Fibroblast of lung (primary cell): ENCODE measurements at places on chromosomes 2 and 18. TPM values are rescaled to one million over a fixed set of nuclear protein-coding genes. Genes with fewer than 3 reads are reported as not detected.
A peak's percentile ranks its signal among the peaks of the same experiment; 100 is the strongest.

Gene BMP10
- total RNA-seq = not detected in 2 replicates

DNA sequence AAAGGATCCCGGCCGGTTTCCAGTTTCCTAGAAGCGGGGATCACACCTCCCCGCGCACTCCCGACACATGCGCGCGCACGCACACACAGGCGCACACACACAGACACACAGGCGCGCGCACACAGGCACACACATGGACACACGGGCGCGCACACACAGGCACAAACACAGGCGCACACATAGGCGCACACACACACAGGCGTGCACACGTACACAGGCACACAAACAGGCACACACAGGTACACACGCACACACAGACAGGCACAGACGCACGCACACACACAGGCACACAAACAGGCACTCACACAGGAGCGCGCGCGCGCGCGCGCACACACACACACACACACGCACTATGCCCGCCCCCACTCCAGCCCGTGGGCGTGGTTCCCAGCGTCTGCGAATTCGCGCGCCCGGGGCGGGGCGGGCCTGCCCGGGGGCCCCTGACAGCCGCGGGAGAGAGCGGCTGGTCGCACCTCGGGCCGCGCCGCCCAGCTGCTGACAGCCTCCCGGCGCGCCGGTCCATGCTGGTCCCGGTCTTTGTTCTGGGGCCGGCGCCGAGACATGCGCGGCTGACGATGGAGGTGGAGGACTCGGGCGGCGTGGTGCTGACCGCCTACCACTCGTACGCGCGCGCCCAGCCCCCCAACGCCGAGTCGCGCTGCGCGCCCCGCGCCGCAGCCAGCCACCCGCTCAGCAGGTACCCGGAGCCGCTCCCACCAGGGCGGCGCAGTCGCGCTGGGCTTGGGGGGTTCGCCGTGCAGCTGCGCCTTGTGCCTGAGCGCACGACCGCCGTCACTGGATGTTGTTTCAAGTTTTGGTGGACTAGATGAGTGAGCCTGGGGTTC lies at the start of gene ARHGAP28:
Gene ARHGAP28, plus strand, starts transcription at position 470 of the 845 bp plus-strand sequence. Its CDS starts 106 bp downstream, at position 576.
- H3K36me3 ChIP-seq = no peaks in the 10 kb centered on the region
- H3K27me3 ChIP-seq = peaks cover 3% of the 10 kb centered on the region
- H3K4me1 ChIP-seq = peaks cover 3% of the 10 kb centered on the region
- peak within 1 kb of the TSS; percentile 28 for H3K27ac ChIP-seq
- peak; percentile 97 for DNase-seq

- no peaks in the 10 kb centered on the region for H3K4me1 ChIP-seq
- H3K4me3 ChIP-seq = no peak overlapping the region
- no peak overlapping the region for H3K27ac ChIP-seq
- no peak for DNase-seq
- no peaks in the 10 kb centered on the region for H3K27me3 ChIP-seq
These were observed 20.1 kb downstream of the SERPINB12 start for GRCh38 chr18:63562284-63562683.

DNA sequence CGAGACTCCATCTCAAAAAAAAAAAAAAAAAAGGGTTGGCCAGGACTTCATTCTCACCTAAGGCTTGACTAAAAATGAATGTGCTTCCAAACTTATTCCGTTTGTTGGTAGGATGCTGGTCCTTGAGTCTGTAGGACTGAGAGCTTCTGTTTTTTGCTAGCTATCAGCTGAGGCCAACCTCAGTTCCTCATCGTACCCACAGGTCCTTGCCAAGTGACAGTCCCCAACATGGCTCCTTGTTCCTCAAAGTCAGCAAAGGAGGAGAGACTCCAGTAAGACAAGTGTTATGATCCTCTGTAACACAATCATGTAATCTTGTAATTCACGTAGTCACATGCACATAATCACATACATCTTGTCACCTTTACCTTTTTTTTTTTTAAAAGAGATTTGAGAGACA lies 37.0 kb downstream of the HAUS1 start:
- DNase-seq = no peak
- H3K27ac ChIP-seq = no peak overlapping the region
- H3K4me1 ChIP-seq = no peaks in the 10 kb centered on the region
- no peak overlapping the region for H3K4me3 ChIP-seq

- no peak for DNase-seq
- no peaks in the 10 kb centered on the region for H3K36me3 ChIP-seq
- H3K27ac ChIP-seq = no peak overlapping the region
- H3K4me1 ChIP-seq = no peaks in the 10 kb centered on the region
These were observed 16.7 kb upstream of the LYPD6B start for GRCh38 chr2:149021761-149022160.

DNA sequence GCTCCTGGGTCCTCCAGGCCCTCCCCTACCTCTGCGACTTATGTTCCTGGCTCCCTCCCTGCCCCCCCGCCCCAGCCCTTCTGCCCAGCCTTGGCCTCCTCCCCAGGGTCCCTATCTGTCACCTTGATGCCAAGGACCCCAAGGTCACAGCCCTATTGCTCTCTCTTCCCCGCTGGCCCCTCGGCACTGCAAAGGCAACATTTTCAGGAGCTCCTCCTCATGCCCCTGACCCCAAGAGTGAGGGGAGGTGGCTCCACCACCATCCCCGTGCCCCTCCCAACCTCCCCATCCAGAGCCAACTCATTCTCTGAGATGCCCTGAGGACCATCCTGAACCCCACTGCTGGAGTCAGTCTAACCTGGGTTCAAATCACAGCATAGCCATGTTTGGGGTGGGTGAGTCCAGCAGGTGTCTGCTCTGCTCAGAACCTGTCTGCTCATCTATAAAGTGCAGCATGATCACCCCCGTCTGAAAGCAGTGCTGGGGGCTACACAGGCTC lies 11.7 kb downstream of the LIMS2 start:
- H3K4me1 ChIP-seq = peaks cover 3% of the 10 kb centered on the region
- DNase-seq = no peak
- no peak overlapping the region for H3K4me3 ChIP-seq
- no peaks in the 10 kb centered on the region for H3K36me3 ChIP-seq
- H3K27ac ChIP-seq = no peak overlapping the region

GRCh38 chr2:120672526-120673204 lies 63.0 kb upstream of the GLI2 start:
- no peak overlapping the region for H3K27ac ChIP-seq
- H3K4me1 ChIP-seq = no peaks in the 10 kb centered on the region
- no peaks in the 10 kb centered on the region for H3K36me3 ChIP-seq
- no peak overlapping the region for H3K4me3 ChIP-seq

- H3K27ac ChIP-seq = no peak overlapping the region
- H3K36me3 ChIP-seq = no peaks in the 10 kb centered on the region
- no peaks in the 10 kb centered on the region for H3K27me3 ChIP-seq
These were observed 224.8 kb downstream of the NUP35 start for GRCh38 chr2:183349091-183349490.

- no peak overlapping the region for H3K4me3 ChIP-seq
- no peak for DNase-seq
- H3K4me1 ChIP-seq = peaks cover 17% of the 10 kb centered on the region
These were observed 8.8 kb downstream of the MAP4K4 start for GRCh38 chr2:101706121-101706818.

GRCh38 chr18:48004577-48004976 lies 74.1 kb upstream of the SMAD2 start:
- H3K27me3 ChIP-seq = no peaks in the 10 kb centered on the region
- H3K36me3 ChIP-seq = no peaks in the 10 kb centered on the region
- H3K27ac ChIP-seq = no peak overlapping the region
- H3K4me3 ChIP-seq = no peak overlapping the region
- DNase-seq = no peak

GRCh38 chr2:147440734-147441133 lies 404.1 kb upstream of the ACVR2A start:
- no peaks in the 10 kb centered on the region for H3K36me3 ChIP-seq
- H3K27me3 ChIP-seq = no peaks in the 10 kb centered on the region
- H3K4me1 ChIP-seq = no peaks in the 10 kb centered on the region
- no peak overlapping the region for H3K27ac ChIP-seq
- no peak overlapping the region for H3K4me3 ChIP-seq
- DNase-seq = no peak

DNA sequence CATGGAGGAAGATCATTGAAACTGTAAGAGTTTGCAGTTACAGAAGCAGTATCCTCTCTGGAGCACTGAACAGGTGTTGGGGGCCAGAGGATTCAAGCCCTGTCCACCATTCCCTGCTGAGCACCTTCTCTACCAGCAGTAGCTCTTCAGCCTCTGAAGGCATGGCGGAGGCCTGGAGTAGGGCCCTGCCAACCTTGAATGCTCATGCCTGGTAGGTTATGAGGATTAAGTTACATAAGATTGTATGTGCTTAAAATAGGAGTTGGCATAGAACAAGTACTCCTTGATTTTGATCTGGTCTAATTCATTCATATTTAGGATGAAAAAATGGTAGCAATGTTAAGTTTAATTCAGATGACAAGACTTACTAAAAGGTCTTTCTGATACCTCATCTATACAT lies 40.2 kb downstream of the FMNL2 start:
- H3K27ac ChIP-seq = no peak overlapping the region
- H3K36me3 ChIP-seq = no peaks in the 10 kb centered on the region
- no peaks in the 10 kb centered on the region for H3K4me1 ChIP-seq
- no peak for DNase-seq
- no peak overlapping the region for H3K4me3 ChIP-seq

Gene CRYBA2
- total RNA-seq = not detected in 2 replicates

Gene ZSCAN30
- 13.4 and 29.2 TPM in 2 replicates for total RNA-seq

- DNase-seq = no peak
- no peak within 1 kb of the TSS for H3K4me3 ChIP-seq
- no peak within 1 kb of the TSS for H3K27ac ChIP-seq
These were observed at the start of gene AMER3 for GRCh38 chr2:130755256-130756052. Gene AMER3, plus strand, starts transcription at chr2:130755540. Its CDS starts 6,533 bp downstream, at chr2:130762073.

GRCh38 chr2:201363857-201364560 lies 6.9 kb upstream of the FLACC1 start:
- H3K27me3 ChIP-seq = no peaks in the 10 kb centered on the region
- no peaks in the 10 kb centered on the region for H3K36me3 ChIP-seq
- H3K4me1 ChIP-seq = peaks cover 2% of the 10 kb centered on the region
- DNase-seq = peak; percentile 73

DNA sequence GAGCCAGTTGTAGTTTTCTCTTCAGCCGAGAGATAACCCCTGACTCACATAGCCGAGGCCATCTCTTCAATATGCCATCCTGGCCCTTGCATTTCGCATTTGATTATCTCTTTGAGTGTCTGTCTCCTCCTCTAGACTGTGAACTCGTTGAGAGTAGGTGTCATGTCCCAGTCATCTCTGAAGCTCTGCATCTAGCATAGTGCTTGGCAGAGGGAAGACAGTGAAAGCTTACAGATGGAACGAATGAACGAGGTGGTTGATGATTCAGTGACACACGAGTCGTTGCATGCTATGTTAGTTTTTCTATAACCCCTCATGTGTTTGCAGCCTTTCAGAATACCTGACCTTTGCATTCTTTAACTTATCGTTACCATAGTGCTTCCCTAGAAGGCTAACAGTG lies 59.9 kb upstream of the CYRIA start:
- no peaks in the 10 kb centered on the region for H3K27me3 ChIP-seq
- DNase-seq = no peak
- H3K27ac ChIP-seq = no peak overlapping the region

Gene TUBA3E
- total RNA-seq = not detected in 2 replicates

GRCh38 chr18:10349561-10349960 lies 104.9 kb upstream of the APCDD1 start:
- H3K27me3 ChIP-seq = no peaks in the 10 kb centered on the region
- H3K36me3 ChIP-seq = no peaks in the 10 kb centered on the region
- H3K27ac ChIP-seq = no peak overlapping the region
- H3K4me3 ChIP-seq = no peak overlapping the region
- DNase-seq = no peak

Gene SERPINB4
- not detected in 2 replicates for total RNA-seq

- H3K27me3 ChIP-seq = no peaks in the 10 kb centered on the region
- no peak overlapping the region for H3K4me3 ChIP-seq
- peaks cover 14% of the 10 kb centered on the region for H3K4me1 ChIP-seq
- H3K36me3 ChIP-seq = peaks cover 25% of the 10 kb centered on the region
These were observed 104.5 kb upstream of the MCFD2 start for GRCh38 chr2:47019961-47020681.

- H3K27ac ChIP-seq = no peak overlapping the region
- no peak overlapping the region for H3K4me3 ChIP-seq
- DNase-seq = no peak
These were observed 37.8 kb downstream of the ACVR2A start for GRCh38 chr2:147882631-147883030.

- DNase-seq = no peak
- peak within 1 kb of the TSS; percentile 44 for H3K4me3 ChIP-seq
- no peaks in the 10 kb centered on the region for H3K36me3 ChIP-seq
- no peaks in the 10 kb centered on the region for H3K27me3 ChIP-seq
These were observed at the start of gene IL1RL2 for GRCh38 chr2:102186791-102187495. Gene IL1RL2, plus strand, starts transcription at chr2:102187023. Its CDS starts 845 bp downstream, at chr2:102187868.

DNA sequence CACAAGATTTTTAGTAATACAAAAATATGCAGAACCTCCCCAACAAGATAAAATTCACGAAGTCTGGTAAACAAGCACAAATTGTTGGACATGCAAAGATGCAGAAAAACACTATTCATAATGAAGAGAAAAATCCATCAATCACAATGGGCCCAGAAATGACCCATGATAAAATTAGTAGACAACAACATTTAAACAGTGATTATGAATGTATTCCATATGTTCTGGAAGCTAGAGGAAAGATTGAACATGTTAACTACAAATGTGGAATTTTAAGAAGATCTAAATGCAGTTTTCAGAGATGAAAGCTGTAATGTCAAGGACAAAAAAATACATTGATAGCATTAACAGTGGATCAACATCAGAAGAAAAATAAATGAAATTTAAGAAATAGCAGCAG lies 243.3 kb upstream of the LINC00305 start:
- H3K36me3 ChIP-seq = no peaks in the 10 kb centered on the region
- DNase-seq = no peak
- H3K27me3 ChIP-seq = no peaks in the 10 kb centered on the region
- H3K4me1 ChIP-seq = no peaks in the 10 kb centered on the region
- no peak overlapping the region for H3K4me3 ChIP-seq

Gene TEX44
- total RNA-seq = not detected in 2 replicates

Gene PIEZO2
- total RNA-seq = 6.6 and 32.9 TPM in 2 replicates

- no peaks in the 10 kb centered on the region for H3K36me3 ChIP-seq
- DNase-seq = peak; percentile 25
- H3K4me1 ChIP-seq = peaks cover 2% of the 10 kb centered on the region
- no peaks in the 10 kb centered on the region for H3K27me3 ChIP-seq
- no peak overlapping the region for H3K27ac ChIP-seq
- no peak overlapping the region for H3K4me3 ChIP-seq
These were observed 69.6 kb downstream of the EML4 start for GRCh38 chr2:42238644-42239288.

GRCh38 chr2:10062931-10063365 lies 17.3 kb downstream of the CYS1 start:
- peaks cover 6% of the 10 kb centered on the region for H3K27me3 ChIP-seq
- H3K4me3 ChIP-seq = no peak overlapping the region
- no peak overlapping the region for H3K27ac ChIP-seq
- H3K36me3 ChIP-seq = no peaks in the 10 kb centered on the region
- DNase-seq = no peak

DNA sequence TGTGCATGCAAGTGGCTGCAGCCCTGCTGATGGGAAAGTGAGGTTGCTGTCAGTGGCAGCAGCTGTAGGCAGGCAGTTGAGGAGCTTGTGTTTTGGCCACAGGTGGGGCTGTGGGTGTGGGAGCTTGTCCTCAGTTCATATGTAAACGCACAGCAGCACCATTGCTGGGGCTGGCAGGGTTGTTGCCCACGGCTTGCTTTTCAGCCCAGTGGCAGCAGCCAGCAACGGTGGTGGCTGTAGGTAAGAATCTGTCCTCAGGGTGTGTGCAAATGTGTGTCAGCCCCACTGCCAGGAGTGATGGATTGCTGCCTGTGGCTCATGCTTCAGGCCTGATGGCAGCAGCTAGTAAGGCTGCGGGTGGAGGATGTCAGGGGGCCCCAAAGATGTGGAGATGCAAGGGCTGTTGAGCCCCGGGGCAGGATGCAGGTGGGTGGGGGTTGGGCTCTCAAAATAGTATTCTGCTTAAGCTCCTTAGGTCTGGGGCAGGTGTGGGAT lies 141.3 kb upstream of the THUMPD2 start:
- H3K27ac ChIP-seq = no peak overlapping the region
- no peak for DNase-seq
- no peaks in the 10 kb centered on the region for H3K27me3 ChIP-seq
- H3K4me1 ChIP-seq = no peaks in the 10 kb centered on the region
- H3K4me3 ChIP-seq = no peak overlapping the region
- no peaks in the 10 kb centered on the region for H3K36me3 ChIP-seq
